ENCODE measurements at places on chromosomes 5 and 9. TPM values are rescaled to one million over a fixed set of nuclear protein-coding genes. Genes with fewer than 3 reads are reported as not detected.

PRDM9 gene
- not detected for total RNA-seq

C9orf43 gene
- 0.60 TPM for total RNA-seq

WHRN gene
- total RNA-seq, result 5.1 TPM

PCDHGA1 gene
- total RNA-seq, result 0.34 TPM

MSX2 gene
- 6.4 TPM for total RNA-seq

ASB6 gene
- 20.1 TPM for total RNA-seq

EGR1 gene
- 12.5 TPM for total RNA-seq

CCNJL gene
- total RNA-seq, result 12.9 TPM

TMEM8B gene
- total RNA-seq, result 3.3 TPM

LCN12 gene
- 1.1 TPM for total RNA-seq

FST gene
- 13.3 TPM for total RNA-seq

FOXD4 gene
- total RNA-seq, result 0.37 TPM

SPINK13 gene
- not detected for total RNA-seq

ADAMTS19 gene
- not detected for total RNA-seq

DAB2 gene
- total RNA-seq, result 10.6 TPM

IL9 gene
- total RNA-seq, result not detected

C5orf15 gene
- 62.4 TPM for total RNA-seq

IFT74 gene
- 18.0 TPM for total RNA-seq

SPATA31A7 gene
- total RNA-seq, result not detected

SPATA31A3 gene
- total RNA-seq, result not detected

NTNG2 gene
- total RNA-seq, result 3.6 TPM

GALT gene
- total RNA-seq, result 21.3 TPM

PCDHGA12 gene
- total RNA-seq, result not detected

FUT7 gene
- not detected for total RNA-seq

TNC gene
- total RNA-seq, result 1.2 TPM

SAPCD2 gene
- 28.6 TPM for total RNA-seq

GLDC gene
- total RNA-seq, result 17.4 TPM

DPYSL3 gene
- 17.0 TPM for total RNA-seq

TMEM174 gene
- not detected for total RNA-seq

GEMIN5 gene
- total RNA-seq, result 26.2 TPM

CHD1 gene
- total RNA-seq, result 52.4 TPM

GRAMD2B gene
- total RNA-seq, result 0.86 TPM

SH3TC2 gene
- total RNA-seq, result 0.87 TPM

ATP6V1G1 gene
- total RNA-seq, result 146 TPM

Data from A549 treated with CpdA at 1 μM for 4 hours (cell line).